ENCODE measurements at places on chromosomes 1 and 21.

- DNase-seq = no peak
Observed at GRCh38 chr1:2242814-2243725, 15.0 kb downstream of the SKI start.

DNA sequence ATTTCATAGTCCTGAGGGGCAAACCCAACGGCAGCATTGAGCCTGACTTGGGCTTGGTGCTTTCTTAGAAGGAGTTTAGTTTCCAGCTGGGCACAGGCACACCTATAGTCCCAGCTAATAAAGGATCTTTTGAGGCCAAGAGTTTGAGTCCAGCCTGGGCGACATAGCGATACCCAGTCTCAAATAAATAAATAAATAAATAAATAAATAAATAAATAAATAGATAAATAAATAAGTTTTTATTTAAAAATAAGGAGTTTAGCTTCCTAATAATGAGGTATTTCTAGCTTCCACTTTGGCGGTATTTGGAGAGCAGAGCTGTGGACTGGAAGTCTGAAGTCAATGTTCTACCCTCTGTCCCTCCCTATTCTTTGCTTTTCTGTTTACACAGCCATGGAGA, 186.6 kb downstream of the URB2 start:
- no peak for DNase-seq

- DNase-seq = no peak
Observed at GRCh38 chr1:108823632-108824031, 33.3 kb downstream of the AKNAD1 start.

DNA sequence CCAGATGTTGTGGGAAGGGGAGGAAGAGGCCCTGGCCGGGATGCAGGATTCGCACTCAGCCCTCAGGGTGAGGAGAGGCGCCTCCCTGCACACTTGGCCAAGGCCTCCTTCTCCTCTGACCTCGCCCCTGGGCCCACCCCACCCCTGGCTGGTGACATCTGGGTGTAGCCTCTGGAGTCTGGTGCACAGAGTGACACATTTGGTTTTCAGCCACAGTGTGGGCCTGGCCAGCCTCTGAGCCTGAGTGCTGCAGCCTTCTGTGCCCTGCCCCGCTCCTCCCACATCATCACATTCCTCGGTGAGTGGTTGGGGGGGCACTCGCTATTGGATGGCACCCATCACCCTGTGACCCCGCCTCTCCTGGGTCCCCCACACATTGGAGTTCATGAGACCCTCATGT, 45.8 kb downstream of the PRDM16 start:
- no peak for DNase-seq
